Cardiac septum (tissue), 1 donor: ENCODE measurements at places on chromosomes 5 and 9. TPM values are rescaled to one million over a fixed set of nuclear protein-coding genes. Genes with fewer than 3 reads are reported as not detected.

- DNase-seq = no peak
Measured at GRCh38 chr5:69209602-69210001, 20.2 kb downstream of the CENPH start.

DNA sequence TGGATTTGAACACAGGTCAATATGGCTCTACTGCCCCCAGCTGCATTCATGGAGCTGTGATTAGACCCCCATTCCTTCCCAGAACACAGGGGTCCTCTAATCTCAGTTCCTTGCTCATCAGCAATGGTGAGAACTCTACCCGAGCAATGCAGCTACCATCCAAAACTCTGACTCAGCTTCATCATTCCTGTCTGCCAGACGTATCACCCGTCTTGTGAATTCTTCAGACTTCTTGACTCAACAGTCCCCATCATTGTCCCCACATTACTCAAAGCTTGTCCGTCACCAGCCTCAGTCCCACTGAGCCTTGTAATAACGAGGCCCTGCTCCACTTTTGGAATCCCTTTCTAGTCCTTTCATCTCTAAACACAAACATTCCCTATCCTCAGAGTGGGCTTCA, 36.3 kb upstream of the STX17 start:
- DNase-seq = no peak

- no peak for DNase-seq
Measured at GRCh38 chr9:38228331-38229103, 159.5 kb upstream of the SHB start.

The PHYHD1 gene
- total RNA-seq = 21.9 TPM

DNA sequence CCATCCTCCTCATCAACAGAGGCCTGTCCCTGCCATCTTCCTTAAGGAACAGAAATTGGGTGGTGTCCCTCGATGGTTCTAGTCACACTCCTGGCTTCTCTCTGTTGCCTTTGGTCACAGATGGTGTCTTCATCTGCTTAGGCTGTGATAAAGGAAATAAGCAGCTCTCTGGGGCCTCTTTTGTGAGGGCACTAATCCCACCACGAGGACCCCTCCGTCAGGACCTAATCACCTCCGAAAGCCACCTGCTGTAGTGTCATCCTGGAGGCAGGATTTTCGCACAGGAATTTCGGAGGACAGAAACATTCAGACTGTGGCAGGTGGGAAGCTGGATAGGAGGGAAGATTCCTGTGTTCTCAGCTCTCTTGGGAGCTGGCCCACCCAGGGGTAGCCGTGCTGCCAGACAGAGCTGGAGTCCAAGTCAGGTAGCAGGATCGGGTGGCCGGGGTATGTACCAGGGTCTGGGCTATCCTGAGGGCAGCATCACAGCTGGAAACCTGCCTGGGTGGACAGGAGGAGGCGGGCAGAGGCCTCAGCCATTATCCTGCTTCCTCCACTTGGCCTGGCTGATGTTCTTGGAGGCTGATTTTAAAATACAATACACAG, 59.5 kb downstream of the ANKRD33B start:
- DNase-seq = no peak

DNA sequence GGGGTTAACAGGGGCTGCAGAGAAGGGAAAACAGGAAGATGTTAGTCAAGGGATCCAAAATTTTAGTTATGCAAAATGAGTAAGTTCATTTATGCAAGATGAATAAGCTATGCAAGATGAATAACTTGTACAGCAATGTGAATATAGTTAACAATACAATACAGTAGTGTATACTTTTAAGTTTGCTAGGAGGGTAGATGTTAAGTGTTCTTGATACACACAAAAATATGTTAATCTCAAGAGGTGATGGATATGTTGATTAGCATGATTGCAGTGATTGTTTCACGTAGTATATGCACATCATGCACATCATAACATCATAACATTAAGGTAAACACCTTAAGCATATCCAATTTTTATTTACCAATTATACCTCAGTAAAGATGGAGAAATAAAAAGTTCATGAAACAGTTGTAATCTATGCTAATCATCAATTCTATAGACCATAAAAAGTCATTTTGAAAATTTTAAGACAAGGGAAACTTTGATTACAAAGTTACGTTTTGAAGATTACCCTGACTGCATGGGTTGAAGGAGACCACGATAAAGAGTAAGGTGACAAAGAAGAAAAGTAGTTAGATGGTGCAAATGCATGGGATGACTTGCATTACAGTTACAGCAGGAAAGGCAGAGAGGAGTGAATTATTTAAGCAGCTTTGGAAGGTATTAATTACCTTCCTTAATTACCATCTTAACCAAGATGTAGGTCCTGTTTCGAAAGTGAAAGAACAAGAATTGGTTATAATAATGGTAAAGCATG, 31.4 kb downstream of the FAM174A start:
- no peak for DNase-seq

DNA sequence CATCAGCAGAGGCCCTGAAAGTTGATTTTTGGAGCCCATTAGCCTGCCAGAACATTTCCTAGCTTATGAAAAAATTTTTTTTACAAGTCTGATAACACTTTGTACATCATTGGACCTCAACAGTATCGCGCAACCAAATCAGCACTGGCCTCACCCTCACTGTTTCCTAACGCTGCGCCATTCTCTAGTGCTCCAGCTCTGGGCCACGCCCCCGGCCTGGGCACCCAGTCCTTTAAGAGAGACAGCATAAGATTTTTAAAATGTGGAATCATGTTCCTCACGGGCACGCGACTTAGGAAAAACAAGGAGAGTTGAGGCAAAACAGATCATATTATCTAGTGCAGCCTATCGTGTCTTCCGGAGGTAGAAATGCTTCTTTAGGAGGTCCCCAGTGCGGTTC, 114.5 kb downstream of the BOD1 start:
- DNase-seq = no peak

- no peak for DNase-seq
Measured at GRCh38 chr5:43420241-43420640, 8.1 kb upstream of the CCL28 start.

- no peak for DNase-seq
Measured at GRCh38 chr5:60024104-60024503, 130.6 kb upstream of the PDE4D start.

- DNase-seq = no peak
Measured at GRCh38 chr9:130478736-130479575, 34.2 kb downstream of the ASS1 start.

- no peak for DNase-seq
Measured at GRCh38 chr9:87787735-87788134, 61.8 kb downstream of the CTSL start.

GRCh38 chr5:132353486-132353995, 16.0 kb upstream of the SLC22A5 start:
- no peak for DNase-seq

DNA sequence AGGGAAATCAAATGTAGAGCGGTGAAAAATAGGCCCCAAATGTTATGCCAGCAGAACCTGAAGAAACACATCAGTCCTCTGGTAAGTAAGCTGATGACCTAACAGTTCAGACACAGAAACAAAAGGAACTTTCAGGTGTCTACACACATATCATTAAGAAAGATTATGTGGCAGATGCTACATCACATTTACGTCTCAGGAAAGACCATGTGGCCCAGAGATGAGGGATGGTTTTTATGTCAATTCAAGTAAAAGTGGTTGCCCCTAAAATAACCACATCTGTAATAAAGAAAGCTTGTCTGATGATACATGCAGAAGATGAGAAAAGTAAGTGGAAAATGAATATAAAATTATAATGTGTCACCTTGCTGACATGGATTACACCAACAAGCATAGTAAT, 31.4 kb downstream of the GNAQ start:
- no peak for DNase-seq

GRCh38 chr9:100674419-100675122, 96.7 kb downstream of the CAVIN4 start:
- no peak for DNase-seq
